Naive thymus-derived CD8-positive, alpha-beta T cell (primary cell): ENCODE measurements at places on chromosomes 4 and X. TPM values are rescaled to one million over a fixed set of nuclear protein-coding genes. Genes with fewer than 3 reads are reported as not detected.

CXorf49 gene
- polyA plus RNA-seq = not detected

HPGDS gene
- not detected for polyA plus RNA-seq

SERTM2 gene
- not detected for polyA plus RNA-seq

JAKMIP1 gene
- 0.68 TPM for polyA plus RNA-seq

NEIL3 gene
- not detected for polyA plus RNA-seq

AVPR2 gene
- not detected for polyA plus RNA-seq

DCAF4L1 gene
- not detected for polyA plus RNA-seq

USP51 gene
- polyA plus RNA-seq = 1.3 TPM

TMPRSS11F gene
- not detected for polyA plus RNA-seq

TLR6 gene
- not detected for polyA plus RNA-seq

KLHL34 gene
- polyA plus RNA-seq = 0.91 TPM

DGKK gene
- not detected for polyA plus RNA-seq

F8A2 gene
- not detected for polyA plus RNA-seq

GAGE12D gene
- polyA plus RNA-seq = not detected

HS6ST2 gene
- polyA plus RNA-seq = not detected

CFP gene
- 5.4 TPM for polyA plus RNA-seq

PFKFB1 gene
- 0.26 TPM for polyA plus RNA-seq

TNIP3 gene
- 1.1 TPM for polyA plus RNA-seq

PARM1 gene
- not detected for polyA plus RNA-seq

BTC gene
- not detected for polyA plus RNA-seq

- no peak for DNase-seq
Measured at GRCh38 chr4:41390661-41391060, 133.9 kb downstream of the UCHL1 start.

DNA sequence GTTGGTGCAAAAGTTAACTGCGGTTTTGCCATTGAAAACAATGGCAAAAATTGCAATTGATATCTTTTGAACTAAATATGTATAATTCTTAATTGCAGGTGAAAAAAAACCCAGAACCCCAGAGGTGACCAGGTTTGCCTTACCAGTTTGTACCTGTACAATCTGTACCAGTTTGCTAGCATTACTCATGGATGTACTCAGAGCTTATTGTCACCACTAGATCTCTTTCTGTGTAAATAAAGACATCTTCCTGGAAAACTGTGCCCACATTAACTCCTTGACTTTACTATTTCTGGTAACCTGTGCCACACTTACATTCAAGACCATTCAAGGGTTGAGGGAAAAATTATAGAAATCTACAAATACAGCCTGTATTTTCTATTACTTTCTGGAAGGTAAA lies 139.7 kb downstream of the ELOVL6 start:
- no peak for DNase-seq

DNA sequence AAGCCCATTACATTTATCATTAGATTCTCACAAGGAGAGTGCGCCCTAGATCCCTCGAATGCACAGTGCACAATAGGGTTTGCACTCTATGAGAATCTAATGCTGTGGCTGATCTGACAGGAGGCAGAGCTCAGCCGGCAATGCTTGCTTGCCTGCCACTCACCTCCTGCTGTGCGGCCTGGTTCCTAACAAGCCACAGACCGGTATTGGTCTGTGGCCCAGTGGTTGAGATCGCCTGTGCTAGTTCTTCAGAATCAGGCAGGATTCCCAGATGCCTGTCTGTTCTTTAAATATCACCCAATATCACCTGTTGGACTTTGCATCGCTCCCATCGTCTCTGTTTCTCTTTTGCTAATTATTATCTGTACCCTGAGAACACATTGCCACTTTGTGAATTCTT lies 14.0 kb downstream of the DSPP start:
- DNase-seq = no peak

- DNase-seq = no peak
Measured at GRCh38 chr4:7299908-7300710, 107.8 kb downstream of the SORCS2 start.

GRCh38 chr4:61273233-61273632 lies 73.1 kb downstream of the ADGRL3 start:
- DNase-seq = no peak

DNA sequence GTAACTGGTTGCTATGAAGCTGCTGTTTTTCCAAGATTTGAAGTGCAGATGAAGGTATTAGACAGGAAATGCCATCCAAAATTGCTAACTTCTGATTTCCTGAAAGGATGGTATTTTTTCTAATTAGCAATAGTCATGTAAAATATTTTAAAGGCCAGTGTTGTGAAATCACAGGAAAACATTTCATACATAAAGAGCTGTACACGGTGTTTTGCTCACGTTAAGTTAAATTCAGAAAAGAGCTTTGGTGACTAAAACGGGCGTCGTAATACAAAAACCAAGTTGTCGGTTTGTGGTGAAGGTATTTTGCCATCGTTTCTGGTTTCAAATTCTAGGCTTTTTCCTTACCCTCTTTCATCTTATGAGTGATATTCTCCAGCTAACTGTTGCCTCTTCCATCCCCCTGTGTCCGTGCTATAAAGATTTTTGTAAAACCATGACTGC lies 39.8 kb downstream of the AFF1 start:
- no peak for DNase-seq

- DNase-seq = no peak
Measured at GRCh38 chrX:25295466-25295865, 279.7 kb upstream of the ARX start.

- DNase-seq = no peak
Measured at GRCh38 chr4:103591841-103592240, 127.9 kb downstream of the TACR3 start.

DNA sequence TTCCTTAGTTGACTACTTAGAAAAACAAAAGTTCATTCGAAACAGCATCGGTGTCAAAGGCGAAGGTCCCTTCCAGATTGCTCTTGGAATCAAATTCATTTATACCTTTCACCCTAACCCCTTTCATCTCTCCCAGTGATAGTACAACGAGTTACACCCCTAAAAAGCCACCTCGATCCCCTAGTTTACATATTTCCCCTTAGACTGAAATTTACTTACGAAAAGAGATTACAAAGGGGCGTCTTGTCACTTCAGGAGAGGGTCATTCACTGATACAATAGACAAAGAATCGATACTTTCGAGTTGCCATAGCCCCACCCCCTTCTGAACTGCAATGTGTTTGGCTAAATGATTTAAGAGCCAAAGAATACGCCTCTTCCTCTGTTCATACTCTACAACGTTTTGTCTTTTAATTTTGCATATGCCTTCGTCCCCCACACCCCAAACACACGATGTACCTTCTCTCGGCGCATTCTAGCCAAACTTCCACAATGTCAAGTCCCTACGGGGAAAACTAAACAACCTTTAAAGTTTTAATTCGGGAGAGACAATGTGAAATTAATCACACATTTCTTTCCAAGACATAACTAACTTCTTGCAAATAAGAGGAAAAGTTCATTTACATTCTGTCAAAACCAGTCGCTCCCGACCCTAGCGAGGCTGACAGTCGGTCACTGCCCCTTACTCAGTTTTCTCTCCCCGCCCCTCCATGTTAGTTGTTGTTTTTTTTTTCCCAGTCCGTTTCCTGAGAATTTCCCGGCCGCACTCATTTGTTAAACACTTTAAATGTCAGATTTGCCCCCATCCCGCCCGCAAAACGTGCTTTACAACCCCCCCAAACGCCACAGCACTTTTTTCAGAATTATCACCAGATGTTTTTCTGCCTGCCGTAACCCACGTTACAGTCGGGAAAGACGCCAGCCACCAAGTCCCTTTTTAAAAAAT lies 88.6 kb downstream of the HPRT1 start:
- no peak for DNase-seq

DNA sequence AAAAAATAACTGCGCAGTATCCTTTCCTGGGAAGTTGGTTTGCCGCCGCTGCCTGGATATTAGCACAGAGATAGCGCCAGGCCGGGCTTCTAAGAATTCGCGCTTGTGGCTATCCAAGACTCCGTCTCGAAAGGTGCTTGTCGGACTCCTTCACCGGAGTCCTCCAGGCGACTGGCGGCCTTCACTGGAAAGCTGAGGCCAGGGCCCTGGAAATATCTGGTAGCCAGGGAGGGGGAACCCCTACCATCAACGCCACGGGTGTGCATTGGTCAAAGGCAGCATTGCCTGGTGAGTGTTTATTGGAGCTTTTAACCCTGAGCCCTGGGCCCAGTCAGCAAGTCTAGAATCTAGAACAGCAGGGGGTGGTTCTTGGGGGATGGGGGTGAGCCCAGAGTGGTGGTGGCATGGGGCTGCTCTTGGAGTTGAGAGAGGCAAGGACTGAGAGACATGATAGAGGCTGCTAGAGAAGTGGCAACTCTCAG lies 577 bp upstream of the PIM2 start:
- DNase-seq = peak; percentile 57

DNA sequence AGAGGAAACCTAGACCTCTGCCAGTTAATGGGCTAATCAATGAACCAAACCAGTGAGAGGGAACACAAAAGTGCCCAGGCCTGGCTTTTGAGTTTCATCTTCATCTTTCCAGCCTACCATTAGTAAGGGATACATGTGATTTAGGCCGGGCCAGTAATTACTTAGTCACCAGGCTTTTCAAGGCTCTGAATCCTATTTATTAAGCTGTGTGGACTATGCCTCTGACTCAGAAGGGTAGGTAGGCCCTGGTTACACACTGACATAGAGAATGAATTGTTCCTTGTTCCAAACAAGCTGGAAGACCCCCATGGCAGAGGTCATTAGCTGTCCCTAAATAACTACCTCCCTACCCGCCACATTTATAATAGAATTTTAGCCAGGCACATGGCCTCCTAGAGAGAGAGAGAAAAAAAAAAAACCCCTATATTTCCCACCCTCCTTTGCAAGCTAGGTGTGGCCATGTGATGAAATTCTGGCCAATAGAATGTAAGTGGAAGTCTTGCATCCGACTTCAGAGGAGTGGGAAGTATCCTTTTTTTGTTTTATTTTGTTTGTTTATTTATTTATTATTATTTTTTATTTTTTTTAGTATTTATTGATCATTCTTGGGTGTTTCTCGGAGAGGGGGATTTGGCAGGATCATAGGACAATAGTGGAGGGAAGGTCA lies 112.3 kb upstream of the BCOR start:
- DNase-seq = no peak

DNA sequence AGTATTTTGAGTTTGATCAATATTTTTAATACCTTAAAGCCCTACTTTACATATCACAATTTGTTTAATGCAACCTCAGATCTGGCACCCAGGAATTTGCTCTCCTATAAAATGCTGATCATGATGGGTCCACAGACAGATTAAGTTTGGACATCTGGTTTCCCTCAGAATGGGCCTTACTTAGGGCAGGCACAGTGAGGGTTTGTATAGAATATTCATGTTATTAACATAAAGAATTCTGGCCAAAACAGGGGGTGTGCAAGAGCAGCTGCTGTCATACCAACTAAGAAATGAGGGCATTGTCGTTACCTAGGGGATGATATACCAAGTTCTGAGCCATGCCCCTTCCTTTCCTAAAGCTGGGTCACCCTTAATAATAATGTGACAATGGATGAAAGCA lies 37.5 kb upstream of the CENPU start:
- DNase-seq = no peak

- DNase-seq = no peak
Measured at GRCh38 chr4:23382879-23383278, 507.0 kb downstream of the PPARGC1A start.

- no peak for DNase-seq
Measured at GRCh38 chrX:68920561-68920960, 91.7 kb downstream of the EFNB1 start.

DNA sequence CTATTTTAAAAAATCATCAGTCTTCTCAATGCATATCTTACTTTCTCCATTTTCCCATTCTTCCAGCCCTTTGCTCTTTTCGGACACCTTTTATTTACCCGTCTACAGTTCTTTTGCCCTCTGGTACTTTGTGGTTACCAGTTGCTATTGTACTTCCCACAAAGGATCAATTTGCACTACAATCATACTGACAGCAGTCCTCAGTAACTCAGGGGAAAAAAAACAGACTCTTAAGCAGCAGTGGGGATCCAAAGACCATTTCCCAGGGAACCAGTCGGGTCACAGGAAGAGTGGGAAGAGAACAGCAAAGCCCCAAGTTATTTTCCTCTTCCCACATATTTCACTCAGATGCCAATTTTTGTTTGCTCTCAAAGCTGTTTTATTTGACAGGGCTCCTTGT lies 23.1 kb downstream of the DMD start:
- DNase-seq = no peak

DNA sequence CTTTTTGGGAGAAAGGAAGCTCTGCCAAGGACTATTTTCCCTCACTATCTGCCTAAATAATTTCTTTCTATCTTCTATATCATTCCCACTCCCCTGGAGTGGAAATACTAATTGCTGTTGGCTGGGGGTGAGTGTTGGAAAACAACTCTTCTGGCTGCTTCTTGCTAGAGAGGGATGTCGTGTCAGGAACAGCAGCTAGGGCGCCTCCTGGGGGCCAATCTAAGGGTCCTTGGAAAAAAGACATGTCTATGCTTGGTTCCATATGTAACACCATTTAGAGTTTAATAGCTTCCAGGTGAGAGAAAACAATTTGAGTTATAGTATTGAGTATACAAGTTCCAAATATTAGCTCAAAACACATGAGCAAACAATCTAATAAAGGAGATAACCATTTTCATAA lies 111.3 kb downstream of the MAGEE1 start:
- DNase-seq = no peak

GRCh38 chrX:49193542-49193964 lies 6.4 kb downstream of the SYP start:
- no peak for DNase-seq

DNA sequence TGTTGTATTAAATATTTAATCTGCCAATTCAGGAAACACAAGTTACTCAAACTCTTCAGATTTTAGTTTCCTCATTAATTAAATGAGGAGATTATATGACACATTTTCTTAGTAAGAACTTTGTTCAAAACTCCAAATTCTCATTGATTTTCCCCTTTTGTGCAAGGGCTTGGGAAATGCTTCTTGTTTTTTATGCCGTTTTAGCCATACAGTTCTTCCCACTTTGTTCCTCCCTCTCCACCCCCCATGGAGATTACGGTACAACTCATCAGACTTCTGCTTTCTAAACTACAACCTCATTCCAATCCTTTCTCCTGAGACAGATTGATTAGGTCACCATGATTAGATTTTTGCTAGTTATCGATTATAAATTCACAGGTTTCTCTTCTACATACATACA lies 10.9 kb upstream of the BBS7 start:
- DNase-seq = no peak

GRCh38 chr4:13548059-13548983 lies 4.0 kb upstream of the NKX3-2 start:
- no peak for DNase-seq

GRCh38 chrX:13478740-13479451 lies 90.5 kb upstream of the EGFL6 start:
- DNase-seq = no peak

- DNase-seq = no peak
Measured at GRCh38 chr4:34731070-34731469, 1513.2 kb downstream of the ARAP2 start.

DNA sequence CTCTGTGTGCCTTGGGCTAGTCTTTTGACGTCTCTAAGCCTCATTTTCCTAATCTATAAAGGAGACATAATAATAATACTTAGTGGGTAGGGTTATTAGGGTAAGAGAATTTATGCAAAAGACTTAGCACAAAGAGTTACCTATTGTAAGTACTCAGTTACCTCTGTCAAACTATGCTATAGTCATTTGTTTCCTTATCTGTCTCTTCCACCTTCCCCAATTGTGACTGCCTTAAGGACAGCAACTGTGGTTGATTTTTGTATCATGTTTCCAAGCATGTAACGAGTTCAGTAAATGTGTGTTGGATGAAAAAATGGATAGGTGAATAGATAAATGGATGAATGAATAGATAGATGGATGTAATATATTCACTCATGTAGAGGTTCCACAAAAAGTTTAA lies 48.1 kb downstream of the WDR19 start:
- no peak for DNase-seq

GRCh38 chrX:41705680-41706374 lies 17.1 kb downstream of the GPR34 start:
- DNase-seq = no peak
